Psoas muscle (tissue), 8 donors: ENCODE measurements at places on chromosomes 11 and 22.

DNA sequence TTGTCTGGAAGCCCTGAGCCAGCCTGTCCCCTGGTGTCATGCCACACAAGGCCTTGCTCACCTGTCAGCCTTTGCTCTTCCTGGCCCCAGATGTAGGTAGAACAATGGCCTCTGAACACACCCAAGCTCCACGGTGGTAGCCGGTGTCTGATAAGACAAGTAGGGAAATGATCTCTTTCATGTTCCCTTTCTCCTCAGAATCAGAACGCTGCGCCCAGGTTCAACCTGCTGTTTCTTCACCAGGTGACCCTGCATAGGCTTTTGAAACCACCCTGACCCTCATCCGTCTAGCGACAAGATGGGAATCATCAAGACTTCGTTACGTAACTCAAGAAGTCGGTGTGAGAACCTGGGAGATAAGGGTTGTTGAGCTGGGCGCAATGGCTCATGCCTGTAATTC, 28.7 kb upstream of the YWHAH start:
- DNase-seq: no peak

GRCh38 chr11:69249311-69250185, 44.4 kb upstream of the MYEOV start:
- DNase-seq: no peak

GRCh38 chr22:44665115-44665514, 36.9 kb upstream of the PRR5 start:
- DNase-seq: peak; percentile 60

GRCh38 chr11:134120143-134120850, 51.4 kb downstream of the JAM3 start:
- DNase-seq: peak; percentile 35
